Right renal pelvis (tissue), 4 donors: ENCODE measurements at places on chromosomes 7 and 10. TPM values are rescaled to one million over a fixed set of nuclear protein-coding genes. Genes with fewer than 3 reads are reported as not detected.

The AKR1E2 gene
- 7.4 TPM for polyA plus RNA-seq

The ASAH2 gene
- 2.5 TPM for polyA plus RNA-seq

The CALML5 gene
- not detected for polyA plus RNA-seq

The MYO3A gene
- 6.5 TPM for polyA plus RNA-seq

The SUN3 gene
- not detected for polyA plus RNA-seq

The HABP2 gene
- polyA plus RNA-seq, result 0.41 TPM

The CPED1 gene
- 44.1 TPM for polyA plus RNA-seq

The OAT gene
- 97.5 TPM for polyA plus RNA-seq

The BTBD16 gene
- 0.66 TPM for polyA plus RNA-seq

The KCTD7 gene
- 23.5 TPM for polyA plus RNA-seq

The DYDC2 gene
- 2.1 TPM for polyA plus RNA-seq

The PIK3CG gene
- 3.7 TPM for polyA plus RNA-seq

The FZD8 gene
- polyA plus RNA-seq, result 13.8 TPM

The VPS41 gene
- 78.0 TPM for polyA plus RNA-seq
